ENCODE measurements at places on chromosomes 1 and 21.
A peak's percentile ranks its signal among the peaks of the same experiment; 100 is the strongest.

GRCh38 chr1:172990598-172991215 lies 60.0 kb downstream of the TNFSF18 start:
- no peak for DNase-seq

GRCh38 chr1:67584938-67585337 lies 100.1 kb upstream of the GADD45A start:
- DNase-seq, result no peak

DNA sequence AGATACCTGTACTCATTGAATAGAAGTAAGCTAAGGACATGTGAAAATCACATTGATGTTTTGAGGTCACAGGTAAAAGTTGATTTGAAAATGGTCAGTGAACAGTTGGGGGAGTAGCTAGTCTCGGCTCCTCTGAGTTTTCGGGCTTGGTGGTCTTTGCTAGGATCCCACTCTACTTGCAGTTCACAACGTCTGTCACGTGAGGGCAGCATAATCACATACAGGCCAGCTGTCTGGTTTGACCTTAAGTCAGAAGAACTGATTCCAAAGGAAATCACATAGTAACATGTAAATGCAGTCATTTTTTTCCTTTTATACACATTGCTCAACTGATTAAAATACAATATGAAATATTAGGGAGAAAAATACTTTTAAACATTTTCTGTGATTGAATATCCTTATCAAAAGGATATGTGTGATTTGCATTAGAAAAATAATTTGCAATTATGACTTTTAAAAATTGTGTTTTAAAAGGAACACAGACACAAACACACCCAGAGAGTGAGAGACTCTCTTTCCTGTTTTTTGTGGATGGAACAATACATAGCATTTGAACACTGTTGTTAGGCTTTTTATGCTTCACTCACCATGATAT lies 21.8 kb upstream of the PDC start:
- DNase-seq, result peak; percentile 78

DNA sequence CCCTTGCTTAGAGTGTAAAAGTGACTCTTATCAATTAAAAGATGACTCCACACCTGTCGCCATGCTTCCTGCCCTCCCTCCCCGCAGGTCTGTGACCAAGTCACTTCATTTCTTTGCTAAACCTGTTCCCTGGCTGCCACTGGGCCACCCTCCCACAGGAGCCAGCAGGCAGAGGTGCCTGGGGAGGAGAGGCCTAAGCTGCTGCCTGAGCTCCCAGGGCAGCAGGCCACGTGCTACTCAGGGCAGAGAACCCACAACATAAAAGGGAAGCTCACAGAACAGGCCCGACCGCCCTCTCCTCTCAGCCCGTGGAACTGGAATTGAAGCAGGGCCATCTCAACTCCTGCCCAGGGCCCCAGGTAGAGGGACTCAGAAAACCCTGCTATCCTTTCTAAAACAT lies 4.9 kb downstream of the C1orf198 start:
- peak; percentile 83 for DNase-seq

- no peak for DNase-seq
These were observed 73.4 kb upstream of the SERTAD4 start for GRCh38 chr1:210159211-210159610.

Measured in Calu3 (cell line).